ENCODE measurements at places on chromosomes 1 and 21. TPM values are rescaled to one million over a fixed set of nuclear protein-coding genes. Genes with fewer than 3 reads are reported as not detected.

Gene FCRL2
- total RNA-seq = not detected

Gene APOBEC4
- total RNA-seq = not detected

Gene DNAJC28
- 2.0 TPM for total RNA-seq

Gene F5
- total RNA-seq = not detected

Gene SPRR1A
- total RNA-seq = 5.2 TPM

Gene TMEM81
- total RNA-seq = 1.5 TPM

Gene PRR9
- total RNA-seq = 0.24 TPM

Gene GSTM2
- 1.9 TPM for total RNA-seq

Gene RHD
- not detected for total RNA-seq

Gene CASQ1
- total RNA-seq = not detected

All from mammary epithelial cell (primary cell).